ENCODE measurements at places on chromosomes 11 and 22.

- DNase-seq, result no peak
Observed at GRCh38 chr11:121374286-121374985, 77.7 kb upstream of the SORL1 start.

DNA sequence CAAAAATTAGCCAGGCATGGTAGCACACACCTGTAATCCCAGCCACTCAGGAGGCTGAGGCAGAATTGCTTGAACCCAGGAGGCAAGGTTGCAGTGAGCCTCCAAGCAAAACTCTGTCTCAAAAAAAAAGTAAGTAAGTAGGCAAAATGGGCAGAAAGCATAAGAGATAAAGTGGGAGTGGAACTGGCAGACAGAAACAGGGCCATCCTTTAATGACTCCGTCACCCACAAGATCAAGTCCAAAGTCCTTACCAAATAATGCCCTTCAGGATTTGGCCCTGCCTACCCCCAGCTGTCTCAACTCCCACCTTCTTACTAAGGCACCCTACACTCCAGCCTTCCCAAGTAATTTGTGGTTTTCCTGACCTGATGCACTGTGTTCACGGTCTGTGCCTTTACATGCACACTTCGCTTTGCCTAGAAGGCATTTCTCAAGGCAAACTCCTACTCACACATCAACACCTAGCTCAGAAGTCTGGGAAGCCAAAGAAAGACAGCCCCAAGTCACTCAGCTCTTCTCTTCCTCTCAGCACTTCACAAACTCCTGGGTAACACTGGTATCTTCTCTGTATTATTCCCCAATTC lies 6.1 kb downstream of the MAPK1 start:
- no peak for DNase-seq

DNA sequence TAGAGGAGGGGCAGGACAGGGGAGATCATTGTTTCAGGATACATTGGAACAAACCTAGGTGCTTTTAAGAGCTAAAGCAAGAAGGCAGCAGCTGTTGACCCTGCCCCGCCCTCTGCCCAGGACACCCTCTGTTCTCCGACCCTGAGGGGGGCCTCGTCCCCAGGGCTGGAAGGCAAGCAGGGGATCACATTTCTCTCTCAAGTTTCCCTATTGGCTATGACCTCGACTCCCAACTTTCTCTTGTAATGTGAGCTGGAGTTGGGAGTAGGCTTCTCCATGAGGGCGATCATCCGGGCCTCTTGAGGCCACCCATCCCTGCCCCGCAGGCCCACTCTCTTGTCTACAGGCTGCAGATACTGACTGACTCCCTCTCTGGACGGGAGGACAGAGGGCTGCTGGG lies 37.7 kb downstream of the DSCAML1 start:
- no peak for DNase-seq

- DNase-seq, result no peak
Observed at GRCh38 chr11:78552881-78553280, 21.8 kb downstream of the NARS2 start.

DNA sequence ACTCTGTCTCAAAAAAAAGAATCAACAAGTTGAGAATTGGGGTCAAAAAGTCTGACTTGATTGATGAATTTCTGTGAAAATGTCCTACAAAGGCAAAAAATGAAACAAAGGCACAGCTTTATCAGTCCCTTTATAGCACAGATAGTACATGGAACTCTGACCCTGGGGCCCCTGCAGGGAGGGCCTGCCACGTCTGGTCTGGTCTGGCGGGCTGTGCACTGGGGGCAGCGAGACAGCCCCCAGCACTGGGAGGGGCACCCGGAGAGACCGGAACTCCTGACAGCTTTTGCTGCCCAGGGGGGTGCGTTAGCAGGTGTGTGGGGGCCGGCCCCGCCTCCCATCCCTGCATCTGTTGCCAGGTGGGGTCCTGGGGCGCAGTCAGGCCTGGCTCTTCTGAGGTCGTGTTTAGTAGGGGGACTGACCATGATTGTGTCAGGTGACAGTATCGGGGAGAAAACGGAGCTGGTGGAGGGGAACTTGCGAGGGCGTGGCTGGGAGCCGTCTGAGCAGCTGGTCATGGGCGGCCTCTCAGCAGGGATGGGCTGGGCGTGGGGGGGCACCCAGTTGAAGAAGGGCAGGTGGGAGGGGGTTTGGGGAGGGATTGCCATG lies 51.7 kb downstream of the GRAMD4 start:
- no peak for DNase-seq

DNA sequence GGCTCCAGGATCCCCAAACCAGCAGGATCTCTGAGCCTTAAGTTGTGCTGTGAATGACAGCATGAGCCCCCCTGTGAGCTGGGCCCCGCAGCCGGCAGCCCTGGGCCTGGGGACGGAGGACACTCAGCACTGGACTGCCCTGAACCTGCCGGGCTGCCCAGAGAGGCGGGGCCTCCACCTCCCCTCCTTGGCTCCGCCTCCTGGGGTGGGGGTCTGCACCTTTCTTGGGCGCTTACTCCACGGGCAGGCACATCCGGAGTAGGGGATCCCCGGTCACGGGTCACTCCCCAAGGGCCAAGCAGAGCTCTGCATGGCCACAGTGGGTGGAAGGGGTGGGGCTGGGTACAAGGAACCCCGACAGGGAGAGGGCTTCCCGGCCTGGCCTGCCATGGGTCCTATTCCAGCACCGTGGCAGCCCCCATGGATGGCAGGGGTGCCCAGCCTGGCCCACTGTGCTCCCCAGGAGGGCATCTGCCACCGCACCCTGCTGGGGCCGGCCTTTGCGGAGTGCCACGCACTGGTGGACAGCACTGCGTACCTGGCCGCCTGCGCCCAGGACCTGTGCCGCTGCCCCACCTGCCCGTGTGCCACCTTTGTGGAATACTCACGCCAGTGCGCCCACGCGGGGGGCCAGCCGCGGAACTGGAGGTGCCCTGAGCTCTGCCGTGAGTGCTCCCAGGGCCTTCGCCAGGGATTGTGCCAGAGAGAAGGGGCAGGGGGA lies 5.4 kb downstream of the MUC5B start:
- DNase-seq, result no peak

DNA sequence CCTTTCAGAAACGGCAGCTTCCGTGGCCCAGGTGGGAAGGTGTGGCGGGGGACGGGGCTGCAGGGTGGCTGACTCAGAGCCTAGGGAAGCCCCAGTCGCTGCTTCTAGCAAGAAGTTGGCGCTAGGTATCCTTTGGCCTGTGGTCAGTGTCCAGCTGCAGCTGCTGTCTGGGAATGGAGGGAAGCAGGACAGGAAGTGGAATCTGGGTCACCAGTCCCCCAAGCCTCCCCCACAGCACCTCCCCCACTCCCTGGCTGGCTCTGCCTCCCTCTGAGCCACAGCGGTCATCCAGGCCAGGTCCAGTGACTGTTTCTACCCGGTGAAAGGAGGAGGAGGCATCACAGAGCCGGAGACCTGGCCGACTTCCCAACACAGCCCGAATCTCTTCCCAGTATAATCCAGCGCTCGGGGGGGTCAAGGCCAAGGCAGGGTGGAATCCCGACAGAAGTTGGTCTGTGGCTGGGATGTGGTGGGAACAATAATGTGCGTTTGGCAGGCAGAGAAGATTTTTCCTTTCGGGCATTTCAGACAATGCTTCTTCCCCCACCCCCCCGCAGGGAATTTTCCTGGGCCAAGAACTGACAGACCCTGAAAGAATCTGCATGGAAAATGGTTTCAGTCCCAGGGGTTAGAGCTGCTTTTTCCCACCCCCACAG lies 45.1 kb downstream of the C11orf96 start:
- DNase-seq, result no peak

DNA sequence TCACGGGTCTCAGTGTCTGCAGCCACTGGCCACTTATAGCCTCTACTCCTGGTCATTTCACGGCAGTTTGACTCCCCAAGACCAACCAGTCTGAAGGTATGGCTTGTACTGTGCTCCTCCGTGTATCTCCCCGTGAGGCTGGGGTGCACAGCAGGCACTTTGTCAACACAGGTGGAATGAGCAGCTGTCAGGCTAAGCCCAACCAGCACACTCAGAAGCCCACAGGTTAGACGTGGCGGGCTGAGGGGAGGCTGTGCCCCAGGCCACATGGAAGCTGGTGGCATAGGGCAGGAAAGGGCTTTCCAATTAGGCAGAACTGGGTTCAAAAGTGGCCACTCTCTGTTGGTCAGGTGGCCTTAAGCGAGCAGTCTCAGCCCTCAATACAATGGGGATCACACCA lies 7.0 kb downstream of the TP53I11 start:
- no peak for DNase-seq

All from stimulated activated CD4-positive, alpha-beta T cell treated with anti-CD3 and anti-CD28 coated beads, TNF-alpha, amount 100 ng/mL, for 4 hours (primary cell).